ENCODE measurements at places on chromosomes 5 and 9.

GRCh38 chr9:134321531-134321930 is 4.7 kb upstream of the RXRA start:
- DNase-seq, result no peak

DNA sequence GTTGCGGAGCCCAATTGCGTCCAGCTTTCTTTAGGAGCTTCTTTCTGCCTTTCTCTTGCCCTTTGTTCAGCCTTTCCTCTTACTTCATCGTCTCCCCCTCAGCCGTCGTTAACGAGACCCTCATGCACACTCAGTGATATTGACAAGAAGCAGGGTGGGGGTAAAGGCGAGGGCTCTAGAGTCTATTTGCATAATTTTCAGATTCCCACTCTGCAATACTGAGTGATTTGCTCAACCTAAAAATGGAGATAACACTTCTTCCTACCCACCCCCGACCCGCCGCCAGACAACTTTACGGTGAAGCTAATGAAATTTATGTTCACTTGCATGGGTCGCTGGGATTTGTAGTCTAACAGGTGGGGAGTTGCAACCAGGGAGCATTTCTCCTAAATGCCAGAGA is 1.3 kb upstream of the TBC1D2 start:
- peak; percentile 37 for DNase-seq

GRCh38 chr5:169695025-169695625 is 58.0 kb downstream of the DOCK2 start:
- no peak for DNase-seq

DNA sequence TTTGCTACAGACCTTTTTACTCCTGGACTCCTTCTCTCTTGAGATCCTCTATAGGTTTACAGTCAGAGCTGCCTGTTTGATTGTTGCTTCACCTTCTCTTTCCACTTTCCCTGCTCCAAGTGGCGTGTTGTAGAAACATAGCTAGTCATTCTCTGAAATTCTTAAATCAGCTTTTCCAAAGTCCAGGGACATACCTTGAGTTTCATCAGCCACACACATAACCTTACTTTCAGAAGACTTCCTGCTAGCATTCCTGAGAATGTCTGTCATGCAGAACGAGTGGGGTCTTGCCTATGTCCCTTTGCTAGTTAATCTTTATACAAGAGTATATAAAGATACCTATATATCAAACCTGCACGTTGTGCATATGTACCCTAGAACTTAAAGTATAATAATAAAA is 230.3 kb upstream of the ZNF462 start:
- DNase-seq, result no peak
